ENCODE measurements at places on chromosomes 3 and 15.

DNA sequence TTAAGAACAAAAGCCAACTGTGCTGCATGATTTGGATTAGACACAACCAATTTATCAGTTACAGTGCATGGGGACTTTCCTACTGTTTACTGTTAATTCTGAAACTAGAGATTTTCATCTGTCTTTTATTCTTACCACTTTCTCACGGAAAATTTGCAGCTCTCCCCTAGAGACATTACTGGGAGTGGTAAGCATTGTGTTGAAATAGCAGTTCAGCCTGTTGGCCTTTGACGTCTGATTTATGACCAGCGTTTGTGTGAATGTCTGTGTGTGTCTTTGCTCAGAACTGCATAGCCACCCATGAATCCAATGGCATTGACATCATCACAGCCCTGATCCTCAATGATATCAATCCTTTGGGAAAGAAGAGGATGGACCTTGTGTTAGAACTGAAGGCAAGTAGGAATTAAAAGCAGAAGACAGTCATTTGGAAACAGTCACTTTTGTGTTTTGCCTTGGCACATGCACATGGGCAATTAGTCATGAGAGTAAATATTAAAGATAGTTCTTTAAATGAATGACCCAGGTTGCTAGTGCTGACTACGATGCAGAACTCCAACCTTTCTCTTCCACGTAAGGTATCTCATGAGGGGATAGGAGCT lies 202.2 kb upstream of the BHLHE40 start:
- no peak for DNase-seq

GRCh38 chr3:39264053-39264452 lies 15.8 kb downstream of the CX3CR1 start:
- no peak for DNase-seq

- no peak for DNase-seq
These were observed 19.8 kb upstream of the P2RY12 start for GRCh38 chr3:151404316-151404715.

DNA sequence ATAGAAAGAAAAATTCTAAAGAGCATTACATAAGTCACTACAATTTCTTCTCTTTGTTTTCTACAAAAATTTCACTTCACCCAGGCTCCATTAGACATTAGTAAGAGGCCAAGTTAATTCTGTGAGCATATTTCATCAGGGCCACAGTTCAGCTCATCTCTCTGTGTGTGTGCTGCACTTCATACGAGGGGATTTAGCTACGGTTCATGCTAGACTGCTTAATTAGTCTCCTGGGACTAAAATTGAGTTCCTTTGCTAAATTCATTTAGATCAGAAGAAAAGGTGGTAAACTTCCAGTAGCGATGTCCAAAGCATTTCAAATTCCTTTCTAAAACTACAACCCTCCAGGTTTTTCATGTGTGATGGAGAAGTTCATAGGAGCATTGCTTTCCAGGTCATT lies 83.1 kb upstream of the SETMAR start:
- DNase-seq: no peak

DNA sequence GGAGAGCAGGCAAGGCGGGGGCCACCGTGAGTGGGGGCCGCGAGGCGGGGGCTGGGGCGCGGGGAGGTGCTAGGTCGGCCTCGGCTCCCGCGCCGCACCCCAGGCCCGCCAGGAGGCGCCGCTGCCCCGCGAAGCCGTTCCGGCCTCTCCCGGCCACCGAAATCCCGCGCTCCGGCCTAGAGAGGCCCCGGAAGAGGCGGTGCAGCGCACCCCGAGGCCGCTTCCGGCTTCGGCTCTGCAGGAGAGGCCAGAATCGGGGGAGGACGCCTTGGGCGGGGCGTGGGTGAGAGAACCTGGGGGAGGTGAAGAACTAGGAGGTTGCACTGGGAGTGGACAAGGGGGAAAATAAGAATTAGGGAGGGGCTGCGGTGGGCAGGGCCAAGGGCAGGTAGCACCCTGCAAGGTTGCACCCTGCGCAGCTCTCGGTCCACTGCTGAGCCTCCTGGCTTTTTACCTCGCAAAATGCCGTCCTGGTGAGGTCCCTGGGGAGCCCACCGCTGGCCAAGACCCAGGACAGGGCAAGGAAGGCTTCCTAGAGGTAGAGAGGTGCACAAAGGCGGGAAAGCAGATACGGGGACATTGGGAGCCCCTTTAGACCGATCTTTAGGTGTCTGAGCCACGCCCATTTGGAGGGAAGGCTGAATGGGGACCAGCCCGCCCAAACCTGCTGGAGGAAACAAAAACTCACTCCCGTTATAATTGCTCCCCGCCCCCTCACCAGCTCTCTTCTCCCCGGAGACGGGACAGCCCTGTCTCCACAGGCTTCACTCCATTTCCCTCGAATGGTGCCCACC lies 8.4 kb upstream of the GNAI2 start:
- DNase-seq: peak; percentile 97

GRCh38 chr3:11195721-11196332 lies 41.5 kb downstream of the HRH1 start:
- DNase-seq: no peak

All from heart left ventricle (tissue), 16 donors.